RCC 7860 (cell line): ENCODE measurements at places on chromosomes 1 and 21.

DNA sequence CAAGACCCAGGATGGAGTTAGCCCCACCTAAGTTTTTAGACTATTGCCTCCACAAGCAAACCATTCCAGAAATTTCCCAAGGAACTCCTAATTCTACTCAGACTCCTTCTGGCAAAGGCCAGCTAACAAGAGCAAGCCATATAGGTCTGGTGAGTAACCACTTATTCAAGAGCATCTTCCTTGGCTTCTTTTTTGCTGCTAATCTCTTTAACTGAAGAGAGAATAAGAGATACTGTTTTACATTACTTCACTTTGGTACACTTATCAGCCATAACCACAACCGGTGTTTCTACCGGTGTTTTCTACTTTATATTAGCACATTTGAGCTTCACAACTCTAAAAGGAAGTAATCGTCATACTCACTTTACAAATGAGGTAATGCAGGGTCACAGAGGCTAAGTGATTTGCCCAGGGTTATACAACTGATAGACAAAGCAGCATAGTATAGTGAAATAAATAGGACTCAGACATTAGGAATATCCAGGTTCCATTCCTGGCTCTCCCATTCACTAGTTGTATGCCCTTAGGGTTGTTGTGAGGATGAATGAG is 1.7 kb upstream of the EPS15 start:
- no peak for DNase-seq

DNA sequence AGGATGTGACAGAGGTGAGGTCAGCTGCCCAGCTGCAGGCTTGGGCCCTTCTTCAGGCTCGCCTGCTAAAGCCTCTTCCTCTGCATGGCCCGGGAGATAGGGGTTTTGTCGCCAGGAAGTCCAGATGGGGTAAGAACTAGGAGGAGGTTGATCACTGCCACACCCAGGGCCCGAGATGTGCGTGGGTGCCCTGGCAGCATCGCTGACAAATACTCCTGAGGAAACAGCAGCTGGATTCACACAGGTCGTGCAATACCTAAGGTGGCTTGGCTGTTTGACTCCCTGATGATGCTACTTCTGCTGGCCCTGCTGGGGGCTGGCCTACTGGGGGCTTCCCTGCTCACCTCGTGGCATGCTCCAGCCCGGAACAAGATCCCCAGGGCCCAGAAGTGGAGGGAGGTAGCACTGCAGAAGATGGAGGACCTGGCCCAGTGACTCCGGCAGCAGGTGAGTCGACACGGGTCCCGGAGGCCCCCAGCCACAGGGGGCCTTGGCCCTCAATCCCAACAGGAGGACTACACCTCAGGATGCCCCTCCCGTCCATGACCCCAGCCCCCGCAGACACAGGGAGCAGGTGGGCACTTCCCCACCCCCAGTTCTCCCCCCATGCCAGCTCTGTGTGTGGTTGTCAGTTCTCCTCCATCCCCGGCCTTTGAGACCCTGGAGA is 29.6 kb downstream of the FAAH start:
- no peak for DNase-seq

DNA sequence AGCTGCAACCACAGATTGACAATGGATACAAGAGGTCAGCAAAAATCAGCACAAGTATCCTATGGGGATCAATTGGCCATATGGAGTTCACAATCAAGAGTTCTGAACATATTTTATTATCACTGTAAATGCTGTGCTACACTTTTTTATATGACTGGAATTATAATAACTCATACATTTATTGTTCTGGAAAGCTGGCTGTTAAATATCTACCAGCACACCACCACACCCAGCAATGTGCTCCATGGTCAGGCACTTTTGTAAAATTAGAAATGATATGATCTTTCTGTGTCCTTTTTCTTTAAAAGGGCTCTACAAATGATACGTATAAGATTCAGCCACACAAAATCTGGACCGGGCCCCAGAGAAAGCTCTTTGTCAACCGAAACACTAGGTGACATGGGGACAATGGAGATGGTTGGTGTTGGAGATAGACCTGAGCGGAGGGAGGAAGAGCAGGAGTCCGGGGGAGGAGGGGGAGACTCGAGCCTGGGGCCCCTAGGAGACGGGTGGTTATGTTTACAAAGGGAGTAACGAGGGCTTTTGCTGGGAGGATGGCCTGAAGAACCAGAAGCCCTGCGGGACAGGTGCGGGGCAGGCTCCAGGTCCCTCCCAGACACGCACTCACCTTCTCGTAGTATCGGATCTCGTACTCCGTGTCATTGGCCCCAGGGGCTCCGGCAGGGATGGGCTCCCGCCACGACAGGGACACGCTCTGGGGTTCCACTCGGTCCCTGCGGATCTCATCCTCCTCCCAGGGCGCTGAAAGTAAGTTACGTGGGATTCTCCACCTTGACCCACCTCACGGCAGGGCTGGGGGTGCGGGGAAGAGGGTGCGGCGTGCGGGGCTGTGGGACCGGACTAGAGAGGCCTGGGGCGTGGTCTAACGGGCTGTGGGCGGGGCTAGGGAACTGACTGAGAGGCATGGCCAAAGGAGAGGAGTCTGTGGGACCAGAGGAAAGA is 30.0 kb downstream of the EPHA10 start:
- no peak for DNase-seq

GRCh38 chr1:23524716-23525401 is 6.2 kb downstream of the E2F2 start:
- DNase-seq, result no peak

GRCh38 chr21:30839304-30839703 is 9.7 kb upstream of the KRTAP7-1 start:
- DNase-seq, result peak; percentile 29

DNA sequence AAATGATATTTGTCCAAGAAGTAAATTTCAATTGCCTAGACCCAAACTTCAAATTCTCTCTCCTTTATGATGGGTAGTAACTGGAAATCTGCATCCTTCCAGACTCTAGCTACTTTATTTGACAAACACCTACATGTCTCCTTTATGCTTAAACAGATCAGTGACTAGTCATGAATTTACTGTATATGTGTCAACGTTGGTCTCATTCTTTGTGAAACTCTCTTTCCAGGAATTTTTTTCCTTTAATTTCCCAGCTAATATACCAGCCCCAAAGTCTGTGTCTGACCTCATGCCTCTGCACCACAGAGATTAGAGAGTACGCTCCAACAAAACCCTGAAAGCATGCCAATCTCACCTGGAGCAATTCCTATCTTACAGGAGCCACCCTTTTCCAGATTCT is 811.2 kb upstream of the NCAM2 start:
- DNase-seq, result no peak

GRCh38 chr1:14421977-14422609 is 176.4 kb upstream of the KAZN start:
- no peak for DNase-seq

DNA sequence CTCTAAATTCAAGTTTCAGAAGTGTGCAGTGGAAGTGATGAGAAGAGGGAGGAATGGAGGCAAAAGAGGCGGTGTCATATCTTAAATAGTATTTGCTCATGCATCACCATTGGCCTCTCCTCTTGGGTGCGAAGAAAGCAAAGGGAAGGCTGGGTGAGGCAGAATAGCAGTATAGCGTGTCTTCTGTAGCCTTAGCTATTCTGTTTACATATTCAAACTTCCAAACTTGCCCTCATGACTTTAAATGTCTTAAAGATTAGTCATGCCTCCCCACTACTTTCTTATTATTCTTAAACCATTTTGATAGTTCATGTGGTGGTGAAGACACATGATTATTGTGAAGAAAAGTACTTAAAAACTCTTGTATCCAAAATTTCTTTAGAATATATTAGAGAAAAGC is 104.6 kb upstream of the TENT5C start:
- DNase-seq, result no peak

- peak; percentile 15 for DNase-seq
Observed at GRCh38 chr1:168348146-168348709, 67.6 kb downstream of the TBX19 start.

- DNase-seq, result no peak
Observed at GRCh38 chr1:30847358-30847972, 61.1 kb downstream of the SDC3 start.

- DNase-seq, result peak; percentile 54
Observed at GRCh38 chr1:185044981-185045813, at the start of gene RNF2. TSS of gene RNF2 (plus strand) at chr1:185045558. CDS start at chr1:185087554, 41,996 bp downstream.

DNA sequence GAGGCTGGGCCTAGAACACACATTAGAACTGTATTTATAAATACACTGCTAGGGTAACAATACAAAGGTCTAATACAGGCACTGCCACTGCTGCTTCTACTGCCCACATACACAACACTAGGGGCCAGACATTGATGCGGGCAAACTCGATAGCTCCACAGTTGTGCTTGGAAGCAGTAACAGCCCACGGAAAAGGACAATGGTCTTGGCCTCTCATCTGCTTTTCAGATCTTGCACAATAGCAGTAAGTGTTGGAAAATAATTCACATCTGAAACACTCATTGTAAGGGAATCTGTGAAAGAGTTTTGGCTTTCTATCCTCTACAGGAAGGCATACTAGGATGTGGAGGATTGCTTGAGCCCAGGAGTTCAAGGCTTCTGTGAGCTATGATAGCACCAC is 6.9 kb upstream of the SPOCD1 start:
- no peak for DNase-seq

GRCh38 chr1:209728466-209728865 is 23.8 kb downstream of the HSD11B1 start:
- no peak for DNase-seq

GRCh38 chr21:41894511-41894910 is 15.4 kb upstream of the PRDM15 start:
- DNase-seq, result no peak

- peak; percentile 35 for DNase-seq
Observed at GRCh38 chr1:182446033-182446669, 3.8 kb upstream of the RGSL1 start.

GRCh38 chr1:106889059-106889458 is 167.4 kb upstream of the PRMT6 start:
- DNase-seq, result no peak

GRCh38 chr1:245549996-245550719 is 395.4 kb downstream of the KIF26B start:
- no peak for DNase-seq

GRCh38 chr1:35603468-35603867 is 30.4 kb downstream of the TFAP2E start:
- DNase-seq, result no peak
